ENCODE measurements at places on chromosomes 11 and 22.
A peak's percentile ranks its signal among the peaks of the same experiment; 100 is the strongest.

DNA sequence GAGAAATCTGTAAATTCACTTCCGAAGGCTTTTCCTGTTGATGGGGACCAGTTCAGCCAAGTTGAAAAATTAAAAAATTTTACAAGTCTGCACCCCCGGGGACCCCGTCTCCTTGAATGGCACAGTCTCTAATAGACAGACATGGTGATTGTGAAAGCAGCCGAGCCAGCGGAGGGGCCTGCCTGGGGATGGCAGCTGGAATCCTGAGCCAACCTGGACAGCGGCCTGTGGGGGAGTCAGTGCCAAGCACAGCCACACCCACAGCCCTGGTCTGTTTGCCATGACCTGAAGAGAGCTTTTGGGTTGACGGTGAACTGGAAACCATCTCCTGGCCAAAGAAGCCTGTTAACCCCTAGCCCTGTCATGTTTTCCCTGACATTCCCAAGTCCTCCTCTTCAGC is 64.7 kb downstream of the PARVG start:
- DNase-seq = no peak

- DNase-seq = no peak
Measured at GRCh38 chr11:70226967-70227366, 23.9 kb downstream of the FADD start.

DNA sequence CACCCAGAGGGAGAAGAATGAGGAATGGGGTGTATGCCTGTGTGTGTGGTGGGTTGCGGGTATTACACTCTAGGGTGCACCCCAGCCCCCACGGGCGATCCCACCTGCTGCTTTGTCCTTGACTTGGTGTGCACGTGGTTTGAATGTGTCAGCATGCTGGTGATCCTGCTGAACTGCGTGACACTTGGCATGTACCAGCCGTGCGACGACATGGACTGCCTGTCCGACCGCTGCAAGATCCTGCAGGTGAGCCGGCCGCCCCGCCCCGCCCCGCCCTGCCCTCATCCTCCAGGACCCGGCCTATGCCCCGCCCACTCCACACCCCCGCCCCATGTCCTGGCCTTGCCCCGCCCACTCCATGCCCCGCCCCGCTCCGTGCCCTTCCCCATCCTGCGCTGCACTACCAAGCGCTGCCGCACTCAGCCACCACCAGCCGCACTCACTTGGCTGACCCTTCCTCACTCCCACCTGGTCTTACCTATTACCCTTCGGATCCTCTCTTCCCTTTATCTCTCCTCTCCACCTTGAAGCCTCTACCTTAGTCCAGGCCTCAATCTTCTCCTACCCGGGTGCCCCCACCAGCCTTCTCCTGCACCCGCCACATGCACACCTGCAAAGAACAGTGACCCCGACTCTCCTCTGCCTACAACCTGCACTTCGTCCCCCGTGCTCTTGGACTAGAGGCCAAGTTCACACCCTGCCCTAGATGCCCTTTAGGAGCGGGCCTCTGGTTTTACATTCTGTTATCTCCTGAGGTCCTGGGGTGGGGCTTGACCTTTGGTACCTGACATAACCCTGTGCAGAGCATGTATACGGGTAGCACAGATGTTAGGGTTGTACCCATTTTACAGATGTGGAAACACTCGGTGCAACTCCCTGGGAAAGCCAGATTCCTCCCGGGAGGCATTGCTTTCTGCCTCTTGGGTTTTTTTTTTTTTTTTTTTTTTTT is 27.7 kb downstream of the CACNA1I start:
- DNase-seq = peak; percentile 65

GRCh38 chr11:104073950-104074705 is 37.7 kb downstream of the DDI1 start:
- no peak for DNase-seq

GRCh38 chr11:126337474-126338241 is 17.8 kb upstream of the ST3GAL4 start:
- no peak for DNase-seq

DNA sequence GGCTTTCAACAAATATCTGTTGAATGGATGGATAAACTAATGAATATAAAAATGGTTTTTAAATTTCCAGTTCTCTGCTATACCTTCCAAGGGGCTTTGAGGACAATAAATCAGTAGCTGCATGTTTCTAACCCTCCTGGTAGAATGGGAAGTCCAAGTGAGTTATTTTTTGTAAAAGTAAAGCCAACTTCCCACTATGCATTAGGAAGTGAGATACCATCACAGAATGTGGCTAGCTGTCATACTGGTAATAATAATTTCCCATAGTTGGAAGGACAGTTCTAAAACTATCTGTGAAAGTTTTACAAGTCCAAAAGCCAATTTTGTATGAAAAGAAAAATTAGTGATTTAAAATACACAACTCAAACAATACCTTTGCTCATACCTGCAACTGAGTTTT is 50.0 kb downstream of the TMEM123 start:
- no peak for DNase-seq
